ENCODE measurements at places on chromosomes 11 and 22.

DNA sequence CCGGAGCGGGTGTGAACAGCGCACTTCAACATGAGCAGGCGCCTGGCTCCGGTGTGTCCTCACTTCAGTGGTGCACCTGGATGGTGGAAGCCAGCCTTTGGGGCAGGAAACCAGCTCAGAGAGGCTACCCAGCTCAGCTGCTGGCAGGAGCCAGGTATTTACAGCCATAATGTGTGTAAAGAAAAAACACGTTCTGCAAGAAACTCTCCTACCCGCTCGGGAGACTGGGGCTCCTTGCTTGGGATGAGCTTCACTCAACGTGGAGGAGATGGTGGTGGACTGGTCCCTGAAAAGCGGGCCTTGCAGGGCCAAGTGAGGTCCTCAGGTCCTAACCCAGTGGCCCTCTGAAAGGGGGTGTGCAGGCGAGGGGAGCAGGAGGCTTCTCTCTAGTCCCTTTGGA, 7.5 kb downstream of the MCAM start:
- DNase-seq: no peak

GRCh38 chr11:95232666-95233065, 1.7 kb upstream of the SESN3 start:
- no peak for DNase-seq

DNA sequence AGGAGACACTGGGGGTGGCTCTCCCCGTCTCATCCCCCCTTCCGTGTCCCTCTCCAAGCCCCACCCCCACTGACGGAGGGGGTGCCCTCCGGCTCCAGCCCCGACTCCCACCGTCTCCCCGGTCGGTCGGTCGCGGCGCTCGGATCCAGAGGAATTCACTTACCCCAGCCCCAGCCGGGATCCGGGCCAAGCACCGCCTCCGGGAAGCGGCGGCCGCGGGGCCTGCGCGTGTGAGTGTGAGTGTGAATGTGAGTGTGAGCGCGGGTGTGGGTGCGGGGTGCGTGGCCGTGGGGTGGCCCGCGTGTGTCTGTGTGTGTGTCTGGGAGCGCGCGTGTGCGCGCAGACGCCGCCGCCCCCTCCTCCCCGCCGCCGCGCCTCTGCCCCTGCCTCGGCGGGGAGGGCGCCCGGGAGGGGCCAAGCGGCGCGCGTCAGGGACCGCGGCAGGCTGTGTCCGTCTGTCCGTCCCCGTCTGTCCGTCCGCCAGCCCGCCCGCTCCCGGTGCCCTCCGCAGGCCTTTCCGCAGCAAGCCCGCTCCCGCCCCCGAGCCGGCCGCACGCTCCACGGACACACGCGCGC, at the start of gene ELFN2:
TSS of gene ELFN2 (minus strand) at position 345 of the 576 bp plus-strand sequence. CDS start 51,945 bp downstream, outside the sequence.
- no peak for DNase-seq

GRCh38 chr22:46951973-46952372, 189.5 kb downstream of the TBC1D22A start:
- no peak for DNase-seq

- DNase-seq: no peak
Observed at GRCh38 chr22:40081662-40082061, 86.9 kb downstream of the FAM83F start.

- DNase-seq: no peak
Observed at GRCh38 chr11:17606233-17607082, 59.4 kb downstream of the OTOG start.

- no peak for DNase-seq
Observed at GRCh38 chr11:99422581-99423427, 402.1 kb downstream of the CNTN5 start.
